ENCODE measurements at places on chromosomes 4 and X.
A peak's percentile ranks its signal among the peaks of the same experiment; 100 is the strongest.

DNA sequence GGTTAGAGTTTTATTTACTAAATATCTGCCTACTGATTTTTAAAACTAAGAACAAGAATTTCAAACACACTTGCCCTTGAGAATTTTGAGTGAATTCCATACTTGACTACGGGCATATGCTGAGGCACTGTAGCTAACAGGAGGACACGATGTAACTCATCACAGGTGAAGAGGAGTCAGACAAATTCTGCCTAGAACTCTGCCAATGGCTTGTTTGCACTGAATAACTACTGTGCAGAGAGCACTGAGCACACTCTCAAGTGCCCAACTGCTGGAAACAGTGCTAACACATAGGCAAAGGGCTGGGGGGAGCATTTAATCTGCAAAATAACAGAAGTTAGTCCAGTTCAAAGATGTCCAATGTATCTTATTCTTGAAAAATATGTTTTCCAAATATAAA, 104.4 kb downstream of the WDFY3 start:
- DNase-seq: no peak

DNA sequence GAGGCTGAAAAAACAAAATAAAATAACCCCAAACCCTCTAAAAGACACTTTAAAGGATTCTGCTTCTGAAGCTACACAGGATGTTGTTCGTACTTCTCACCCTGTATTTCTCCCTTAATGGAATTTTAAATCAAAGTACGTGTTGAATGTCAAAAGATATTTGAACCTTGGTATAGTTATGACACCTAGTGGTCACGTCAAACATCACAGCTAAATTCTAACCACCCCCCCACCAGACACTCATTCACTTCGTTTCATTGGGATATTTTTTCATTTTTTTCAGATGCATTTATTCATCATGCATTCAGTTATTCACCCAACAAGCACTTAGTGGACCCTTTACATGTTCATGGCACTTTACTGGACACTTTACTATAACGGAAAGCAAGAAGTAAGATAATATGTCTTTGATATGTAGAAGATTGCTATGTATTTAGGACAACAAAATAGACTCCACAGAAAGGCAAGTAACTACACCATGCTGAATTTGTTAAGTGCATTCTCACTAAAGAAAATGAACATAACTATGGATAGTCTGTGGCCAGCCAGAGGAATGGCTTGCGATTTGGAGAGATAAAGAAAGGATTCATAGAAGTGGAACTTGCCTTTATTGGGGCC, 62.5 kb upstream of the GPR174 start:
- peak; percentile 48 for DNase-seq

DNA sequence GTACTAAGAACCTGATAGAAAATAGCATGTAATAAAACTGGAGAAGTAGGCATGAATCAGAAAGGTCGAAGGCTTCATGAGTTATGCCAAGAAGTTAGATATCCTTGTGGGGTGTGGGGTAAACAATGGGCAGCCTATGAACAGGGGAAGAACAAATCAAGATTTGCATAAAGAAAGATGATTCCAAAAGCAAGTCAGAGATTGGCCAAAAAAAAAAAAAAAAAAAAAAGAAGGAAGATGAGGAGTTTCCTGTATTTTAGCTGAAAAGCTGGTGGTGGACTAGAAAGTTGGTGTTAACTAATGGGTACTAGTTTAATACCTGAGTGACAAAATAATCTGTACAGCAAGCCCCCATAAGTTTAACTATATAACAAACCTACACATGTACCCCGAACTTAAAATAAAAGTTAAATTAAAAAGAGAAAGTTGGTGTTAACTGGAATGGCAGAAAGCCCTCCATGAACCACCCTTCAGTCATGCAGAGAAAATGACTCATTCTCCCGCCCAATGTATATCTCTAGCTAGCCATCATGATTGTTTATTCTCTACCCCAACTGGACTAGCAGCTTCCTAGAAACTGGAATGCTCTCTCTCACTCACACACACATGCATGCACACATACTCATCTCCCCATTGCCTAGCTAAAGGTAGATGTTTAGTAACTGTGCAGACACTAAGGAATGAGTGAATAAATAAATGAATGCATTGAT, 41.7 kb downstream of the ATP11C start:
- no peak for DNase-seq

DNA sequence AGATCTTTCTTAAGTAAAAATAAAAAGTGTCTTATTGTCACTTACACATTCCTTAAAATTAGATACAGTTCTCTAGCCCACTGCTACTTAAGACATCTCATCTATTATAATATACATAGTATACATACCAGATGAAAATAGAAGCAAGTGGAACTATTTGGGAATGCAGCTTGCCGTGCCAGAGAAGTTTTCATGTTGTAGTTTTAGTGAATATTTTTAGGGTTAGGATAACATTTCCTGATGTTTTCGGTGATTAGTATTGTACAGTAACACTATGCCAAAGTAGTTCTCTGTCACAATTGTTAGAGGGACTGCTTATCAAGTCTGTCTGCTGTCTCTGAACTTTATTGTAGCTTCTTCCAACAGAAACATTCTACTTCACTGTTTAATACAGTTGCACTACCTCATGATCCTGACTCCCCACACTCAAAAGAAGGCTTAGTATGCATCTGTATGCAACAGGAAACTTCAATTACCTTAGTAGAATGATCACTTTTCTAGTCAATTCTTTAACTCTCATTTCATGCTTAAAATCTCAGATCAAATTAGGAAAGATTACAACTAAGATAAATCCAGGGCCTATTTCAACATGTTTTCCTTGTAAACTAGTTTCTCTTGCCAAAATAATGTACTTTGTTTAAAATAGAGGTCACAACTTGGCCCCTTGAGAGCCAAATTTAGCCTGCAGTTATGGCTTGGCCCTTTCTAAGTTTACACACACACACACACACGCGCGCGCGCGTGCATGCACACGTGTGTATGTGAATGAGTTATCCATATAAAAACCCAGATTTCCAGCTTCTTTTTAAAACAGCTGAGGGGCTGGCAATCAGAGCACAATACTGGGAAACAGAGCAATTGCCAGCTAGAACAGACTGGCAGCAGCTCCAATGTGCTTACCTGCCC, 42.3 kb upstream of the SRPX start:
- DNase-seq: no peak

GRCh38 chr4:158159054-158159717, 13.6 kb downstream of the GASK1B start:
- no peak for DNase-seq

DNA sequence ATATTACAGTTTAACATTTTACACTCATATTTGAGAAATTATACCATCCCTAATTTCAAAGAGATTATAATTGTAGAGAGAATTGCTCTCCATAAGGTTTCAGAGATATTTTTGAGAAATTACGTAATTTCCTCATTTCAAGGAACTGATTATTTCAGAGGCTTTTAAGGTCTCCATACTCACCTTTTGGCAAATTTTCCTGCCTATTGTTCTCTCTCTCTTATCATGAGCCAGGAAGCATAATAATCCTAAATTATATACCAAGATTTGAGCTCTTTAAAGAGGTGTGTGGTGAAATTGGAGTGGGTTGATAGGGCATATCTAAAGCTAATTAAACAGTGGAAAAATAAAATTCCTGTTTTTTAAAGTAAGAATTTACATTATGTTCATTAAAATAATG, 248.9 kb upstream of the FTHL17 start:
- no peak for DNase-seq

GRCh38 chr4:158714937-158715336, 8.3 kb downstream of the PPID start:
- DNase-seq: no peak

Measured in CD4-positive, alpha-beta T cell treated with Interleukin-17A for 4 hours (primary cell).